ENCODE measurements at places on chromosomes 16 and 17. TPM values are rescaled to one million over a fixed set of nuclear protein-coding genes. Genes with fewer than 3 reads are reported as not detected.

ABCC12 gene
- polyA plus RNA-seq, result not detected

DNA sequence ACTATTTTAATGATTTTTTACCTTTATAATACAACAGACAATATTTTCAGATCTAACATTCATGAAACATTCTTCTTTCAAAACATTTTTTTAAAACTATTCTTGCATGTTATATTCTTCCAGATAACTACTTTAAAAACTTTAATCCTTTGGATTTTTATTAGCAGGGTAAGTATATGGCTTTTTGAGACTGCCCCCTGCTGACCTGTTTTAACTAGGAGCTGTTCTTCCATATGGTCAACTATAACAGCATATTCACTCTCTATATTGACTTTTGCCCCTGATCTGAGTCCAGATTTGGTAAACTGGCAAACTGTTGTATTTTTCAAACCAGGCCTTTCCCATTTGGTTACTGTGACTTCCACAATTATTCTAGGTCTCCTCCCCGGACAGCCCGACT is 16.5 kb downstream of the ZNF18 start:
- no peak for DNase-seq

DNA sequence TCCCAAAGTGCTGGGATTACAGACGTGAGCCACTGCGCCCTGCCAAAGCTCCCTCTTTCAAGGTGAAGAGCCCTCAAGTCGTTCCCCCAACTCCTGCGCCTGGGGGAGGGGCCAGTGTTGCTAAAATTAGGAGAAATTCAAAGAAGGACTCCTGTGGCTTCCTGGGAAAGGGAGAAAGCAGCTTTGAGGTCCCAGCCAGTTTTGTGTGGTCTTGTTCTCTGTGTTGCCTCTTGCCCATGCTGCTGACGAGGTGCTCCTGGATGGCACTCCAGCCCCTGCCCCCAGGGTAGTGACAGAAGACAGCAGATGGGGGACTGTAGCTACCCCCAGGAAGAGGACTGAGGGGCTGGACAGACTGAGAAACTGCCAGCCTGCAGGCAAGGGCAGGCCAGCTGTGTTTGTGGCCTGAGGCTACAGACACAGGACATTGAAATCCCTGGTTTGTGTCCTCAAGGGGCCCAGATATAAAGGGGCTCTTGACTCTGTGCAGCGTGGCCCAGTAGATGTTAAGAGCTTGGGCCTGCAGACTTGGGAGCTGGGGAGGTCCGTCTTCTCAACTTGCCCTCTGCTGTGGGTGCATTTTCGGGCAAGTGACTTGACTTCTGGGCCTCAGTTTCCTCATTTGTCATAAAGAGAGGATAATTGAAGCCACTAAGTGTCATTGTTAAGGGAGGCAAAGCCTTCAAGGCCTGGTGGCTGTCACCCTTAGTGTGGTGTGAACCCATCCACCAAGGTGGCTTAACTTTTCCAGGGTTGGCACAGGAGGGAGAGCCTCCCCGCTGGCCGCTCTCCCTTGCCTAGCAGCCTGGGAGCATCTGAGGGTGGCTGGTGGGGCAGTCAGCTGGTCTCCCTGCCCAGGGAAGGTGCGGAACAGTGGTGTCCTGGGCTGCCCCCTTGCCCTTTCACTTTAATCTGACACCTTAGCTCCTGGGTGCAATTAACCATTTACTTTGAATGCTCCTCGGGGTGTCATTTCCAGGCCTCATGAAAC is 4.1 kb downstream of the UBALD2 start:
- DNase-seq, result no peak

- no peak for DNase-seq
Observed at GRCh38 chr17:51585514-51586104, 325.3 kb downstream of the UTP18 start.
